HFF-Myc (cell line): ENCODE measurements at places on chromosomes 7 and 10.

- DNase-seq: no peak
These were observed at the start of gene PRR15 for GRCh38 chr7:29563590-29564495. Gene PRR15 (plus strand): TSS chr7:29563835. CDS start chr7:29566330, 2,495 bp downstream.

DNA sequence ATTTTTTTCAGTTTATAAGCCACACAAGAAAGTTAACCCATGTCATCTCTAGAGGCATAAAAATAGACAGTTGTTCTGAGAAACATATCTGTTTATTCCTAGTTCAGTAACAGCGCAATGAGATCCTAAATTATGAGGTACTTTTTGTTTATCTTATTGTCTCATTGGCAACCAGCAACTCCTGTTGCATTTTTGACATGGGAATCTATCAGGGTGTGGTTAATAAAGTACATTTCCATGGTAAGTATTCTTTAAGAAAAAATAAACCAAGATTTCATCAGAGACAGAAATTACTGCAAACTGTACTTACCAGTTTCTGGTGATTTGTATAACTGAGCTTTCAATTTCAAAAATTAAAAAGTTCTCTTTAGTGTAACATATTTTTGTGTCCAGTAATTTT, 9.0 kb downstream of the FAS start:
- no peak for DNase-seq

- DNase-seq: no peak
These were observed 23.8 kb upstream of the UBE2D1 start for GRCh38 chr10:58311026-58311425.

GRCh38 chr10:102068216-102068615, 3.1 kb downstream of the HPS6 start:
- no peak for DNase-seq

- no peak for DNase-seq
These were observed 251.2 kb upstream of the HGF start for GRCh38 chr7:82021036-82021435.

- DNase-seq: no peak
These were observed 462 bp downstream of the KIAA1549 start for GRCh38 chr7:138980563-138981291.

DNA sequence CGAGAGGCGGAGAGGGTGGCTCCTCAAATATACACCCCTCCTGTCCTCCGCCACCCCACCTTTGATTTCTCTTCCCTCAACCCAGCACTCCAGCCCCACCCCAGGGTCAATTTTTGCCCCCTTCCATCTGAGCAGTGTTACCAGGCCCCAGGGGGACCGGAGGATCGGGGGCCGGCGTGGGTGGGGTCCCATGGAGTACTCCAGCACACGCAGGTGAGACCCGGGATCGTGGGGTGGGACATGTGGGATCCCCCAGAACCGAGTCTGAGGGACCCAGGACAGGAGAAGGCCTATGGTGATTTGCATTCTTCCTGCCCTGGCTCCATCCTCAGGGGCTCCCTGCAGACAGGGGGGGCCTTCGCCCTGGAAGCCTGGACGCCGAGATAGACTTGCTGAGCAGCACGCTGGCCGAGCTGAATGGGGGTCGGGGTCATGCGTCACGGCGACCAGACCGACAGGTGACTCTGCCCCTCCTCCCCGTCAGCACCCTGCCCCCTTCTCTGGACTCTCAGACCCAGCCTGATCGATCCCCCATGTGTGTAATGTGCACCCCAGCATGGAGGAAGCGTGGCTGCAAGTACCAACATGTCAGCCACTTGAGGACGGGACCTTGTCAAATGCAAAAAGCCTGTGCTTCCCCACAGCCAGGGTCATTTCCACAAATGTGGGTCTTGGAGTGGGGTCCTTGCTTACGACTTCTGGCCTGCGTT, 744 bp downstream of the TRIP6 start:
- no peak for DNase-seq

GRCh38 chr10:71042216-71042615, 153.9 kb upstream of the PCBD1 start:
- no peak for DNase-seq

- no peak for DNase-seq
These were observed 39.6 kb downstream of the KIAA1549 start for GRCh38 chr7:138941545-138941944.

- no peak for DNase-seq
These were observed 113.2 kb upstream of the ADO start for GRCh38 chr10:62691336-62691735.

- no peak for DNase-seq
These were observed 1.3 kb downstream of the MOSPD3 start for GRCh38 chr7:100613412-100614175.

- peak; percentile 89 for DNase-seq
These were observed 170.2 kb upstream of the KLF14 start for GRCh38 chr7:130904031-130904757.

DNA sequence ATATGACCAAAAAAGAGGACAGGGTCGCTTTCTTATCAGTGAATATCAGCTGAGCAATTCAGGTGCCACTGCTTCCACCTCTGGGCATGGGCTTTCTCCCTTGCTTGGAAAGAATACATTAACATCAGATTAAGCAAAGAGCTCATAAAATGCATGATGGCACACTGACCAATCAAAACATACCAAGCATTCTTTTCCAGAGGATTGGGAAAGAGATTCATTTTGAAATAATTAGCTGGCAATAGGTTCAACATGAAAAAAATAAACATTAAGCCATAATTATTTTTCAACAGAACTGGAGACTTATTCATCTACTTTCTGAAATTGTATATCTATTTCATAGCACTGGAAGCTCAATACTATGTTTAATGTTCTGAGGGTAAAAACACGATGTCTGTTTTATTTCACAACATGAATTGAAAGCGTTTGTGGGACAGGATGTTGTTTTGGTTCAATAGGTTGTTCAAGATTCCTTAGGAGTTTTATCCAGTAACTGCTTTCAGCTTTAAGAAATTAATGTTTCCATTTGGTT, 53.2 kb downstream of the TFAM start:
- no peak for DNase-seq

- no peak for DNase-seq
These were observed 88.0 kb upstream of the ADAM12 start for GRCh38 chr10:126476246-126476645.

DNA sequence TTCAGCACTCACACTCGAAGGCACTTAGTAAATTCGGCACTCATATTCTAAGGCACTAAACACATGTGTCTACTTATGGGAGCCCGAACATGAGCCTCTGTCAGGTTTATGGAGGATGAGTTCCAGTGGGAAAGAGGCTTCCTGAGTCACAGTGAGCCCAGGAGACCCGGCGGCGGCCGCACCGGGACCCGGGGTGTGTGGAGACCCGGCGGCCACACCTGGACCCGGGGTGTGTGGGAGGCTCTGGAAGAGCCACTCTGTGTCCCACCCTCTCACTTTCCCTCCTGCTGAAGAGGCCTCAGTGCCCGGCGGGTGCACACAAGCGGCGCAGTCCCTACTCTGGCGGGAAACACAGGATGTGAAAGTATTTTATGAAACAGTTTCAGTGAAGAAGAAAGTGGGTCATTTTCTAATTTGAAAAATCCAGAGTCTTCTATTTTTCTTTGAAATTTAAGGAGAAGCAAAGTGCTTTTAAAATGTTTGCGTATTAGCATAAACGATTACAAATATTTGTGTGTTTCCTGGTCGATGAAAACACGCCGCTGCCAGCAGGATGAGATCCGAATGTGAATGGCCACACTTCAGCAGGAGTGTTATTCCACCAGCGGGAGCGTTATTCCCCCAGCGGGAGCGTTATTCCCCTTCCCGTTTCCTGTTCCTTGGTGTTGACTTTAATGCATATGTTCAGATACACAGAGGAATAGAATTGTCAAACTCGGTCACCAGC, 625.1 kb downstream of the DNAJB6 start:
- no peak for DNase-seq

GRCh38 chr10:122130474-122131110, 140.5 kb upstream of the BTBD16 start:
- no peak for DNase-seq

DNA sequence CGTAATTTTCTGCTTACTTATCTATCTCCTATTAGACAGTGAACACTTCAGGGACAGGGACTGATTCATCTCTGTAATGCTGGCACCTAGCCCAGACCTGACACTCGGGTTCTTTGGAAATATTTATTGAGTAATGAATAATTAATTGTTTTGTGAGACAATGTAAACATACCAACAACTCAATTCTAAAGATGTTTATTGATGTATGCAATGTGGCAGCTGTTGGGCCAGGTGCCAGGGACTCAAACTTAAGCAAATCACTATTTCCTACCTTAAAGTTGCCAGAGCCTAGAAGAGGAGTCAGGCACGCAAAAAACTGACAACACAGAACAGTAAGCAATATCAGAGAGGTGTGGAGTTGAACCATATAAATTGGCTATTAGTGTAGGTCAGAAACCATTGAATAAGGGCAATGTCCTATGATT, 63.6 kb upstream of the BMPER start:
- DNase-seq: no peak

GRCh38 chr7:154672659-154673415, 330.1 kb downstream of the PAXIP1 start:
- no peak for DNase-seq

GRCh38 chr7:132137681-132138080, 438.6 kb downstream of the PLXNA4 start:
- no peak for DNase-seq

- no peak for DNase-seq
These were observed 86.1 kb downstream of the PDGFA start for GRCh38 chr7:433558-433957.

GRCh38 chr10:76071653-76072365, 640.4 kb downstream of the LRMDA start:
- DNase-seq: no peak

GRCh38 chr7:1884583-1885350, 214.7 kb downstream of the ELFN1 start:
- no peak for DNase-seq

DNA sequence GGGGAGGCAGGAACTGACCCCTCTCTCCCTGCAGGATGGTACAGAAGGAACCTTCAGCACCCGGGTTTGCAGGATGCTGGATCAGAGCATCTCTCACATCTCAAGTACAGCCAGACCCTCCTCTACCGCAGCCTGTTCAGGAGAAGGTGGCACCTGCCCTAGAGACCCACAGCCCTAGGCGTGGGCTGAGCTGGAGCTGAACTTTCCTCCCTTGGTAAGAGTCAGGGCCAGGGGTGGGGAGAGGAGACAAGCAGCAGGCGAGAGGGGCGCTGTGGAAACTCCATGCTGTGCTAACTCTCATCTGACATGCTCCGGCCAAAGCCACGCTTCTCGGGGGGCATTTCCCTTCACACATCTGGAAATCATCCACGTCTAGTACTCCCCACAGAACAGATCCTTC, 154.4 kb downstream of the DIP2C start:
- DNase-seq: no peak

GRCh38 chr7:150955519-150956394, 22.4 kb downstream of the KCNH2 start:
- DNase-seq: no peak

- no peak for DNase-seq
These were observed 74.6 kb downstream of the PPP1R17 start for GRCh38 chr7:31761646-31762045.

- DNase-seq: no peak
These were observed 485.1 kb downstream of the GLRX3 start for GRCh38 chr10:130621231-130621775.

DNA sequence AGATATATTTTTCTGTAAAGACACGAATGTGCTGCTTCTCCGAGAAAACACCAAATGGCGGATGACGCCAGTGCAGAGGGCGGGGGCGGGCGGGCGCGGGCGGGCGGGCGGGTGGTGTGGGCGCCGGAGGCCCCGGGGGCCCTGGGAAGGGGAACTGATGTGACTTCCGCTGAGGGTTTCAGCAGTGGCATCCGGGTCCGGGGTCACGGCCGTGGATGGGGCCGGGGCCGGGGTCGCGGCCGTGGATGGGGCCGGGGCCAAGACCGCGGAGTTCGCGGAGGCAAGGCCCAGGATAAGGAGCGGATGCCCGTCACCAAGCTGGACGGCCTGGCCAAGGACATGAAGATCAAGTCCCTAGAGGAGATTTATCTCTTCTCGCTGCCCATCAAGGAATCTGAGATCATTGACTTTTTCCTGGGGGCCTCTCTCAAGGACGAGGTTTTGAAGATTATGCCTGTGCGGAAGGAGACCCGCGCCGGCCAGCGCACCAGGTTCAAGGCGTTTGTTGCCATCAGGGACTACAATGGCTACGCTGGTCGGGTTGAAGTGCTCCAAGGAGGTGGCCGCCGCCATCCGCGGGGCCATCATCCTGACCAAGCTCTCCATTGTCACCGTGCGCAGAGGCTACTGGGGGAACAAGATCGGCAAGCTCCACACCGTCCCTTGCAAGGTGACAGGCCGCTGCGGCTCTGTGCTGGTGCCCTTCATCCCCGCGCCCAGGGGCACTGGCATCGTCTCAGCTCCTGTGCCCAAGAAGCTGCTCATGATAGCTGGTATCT, 20.3 kb upstream of the IGF2BP3 start:
- DNase-seq: no peak

DNA sequence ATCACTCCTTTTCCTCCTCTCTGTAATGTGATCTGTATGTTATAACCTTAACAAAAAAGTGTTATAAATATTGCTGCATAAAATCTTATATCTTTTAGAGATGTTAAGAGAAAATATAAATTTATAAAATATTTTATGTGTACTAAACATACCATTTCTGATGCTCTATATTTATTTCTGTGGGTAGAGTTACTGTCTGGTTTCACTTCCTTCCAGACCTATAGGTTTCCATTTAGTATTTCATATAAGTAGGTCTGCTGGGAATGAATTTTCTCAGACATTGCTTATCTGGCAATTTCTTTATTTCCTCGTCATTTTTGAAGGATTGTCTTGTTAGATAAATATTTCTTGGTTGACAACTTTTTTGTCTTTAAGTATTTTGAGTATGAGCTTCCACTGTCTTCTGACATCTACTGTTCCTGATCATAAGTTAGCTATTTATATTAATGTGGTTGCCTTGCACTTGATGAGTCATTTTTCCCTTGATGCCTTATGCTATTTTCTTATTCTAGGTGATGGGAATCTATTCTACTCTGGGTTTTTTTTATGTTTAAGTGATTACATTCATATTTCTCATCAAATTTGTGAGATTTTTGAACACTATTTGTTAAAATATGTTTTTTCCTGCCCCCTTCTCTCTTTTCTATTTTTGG, 11.2 kb upstream of the THSD7A start:
- no peak for DNase-seq

GRCh38 chr7:1575809-1576208, 6.0 kb upstream of the PSMG3 start:
- no peak for DNase-seq

- DNase-seq: no peak
These were observed 422.2 kb upstream of the MTPN start for GRCh38 chr7:136399385-136399784.
